Suppressor macrophage treated with lipopolysaccharide for 4 hours (primary cell): ENCODE measurements at places on chromosomes 3 and 15.

DNA sequence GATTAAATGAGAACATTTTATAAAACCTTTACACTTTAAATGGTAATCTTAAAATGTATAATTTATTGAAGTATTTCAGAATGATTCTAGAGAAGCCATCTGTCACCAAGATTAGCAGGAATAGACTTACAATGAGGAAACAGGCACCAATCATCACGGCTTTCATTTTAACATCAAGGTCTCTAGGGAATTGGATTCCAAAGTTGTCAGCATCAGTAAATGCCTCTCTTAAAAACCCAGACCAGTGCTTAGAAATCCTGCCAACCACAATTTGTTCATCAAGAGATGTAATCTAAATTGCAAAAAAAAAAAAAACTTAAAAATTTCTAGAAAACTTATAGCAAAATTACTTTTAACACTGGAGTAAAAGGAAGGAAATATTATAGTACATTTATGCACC lies 20.3 kb downstream of the PLSCR2 start:
- no peak for DNase-seq

GRCh38 chr15:92159481-92159880 lies 234.2 kb upstream of the ST8SIA2 start:
- no peak for DNase-seq

DNA sequence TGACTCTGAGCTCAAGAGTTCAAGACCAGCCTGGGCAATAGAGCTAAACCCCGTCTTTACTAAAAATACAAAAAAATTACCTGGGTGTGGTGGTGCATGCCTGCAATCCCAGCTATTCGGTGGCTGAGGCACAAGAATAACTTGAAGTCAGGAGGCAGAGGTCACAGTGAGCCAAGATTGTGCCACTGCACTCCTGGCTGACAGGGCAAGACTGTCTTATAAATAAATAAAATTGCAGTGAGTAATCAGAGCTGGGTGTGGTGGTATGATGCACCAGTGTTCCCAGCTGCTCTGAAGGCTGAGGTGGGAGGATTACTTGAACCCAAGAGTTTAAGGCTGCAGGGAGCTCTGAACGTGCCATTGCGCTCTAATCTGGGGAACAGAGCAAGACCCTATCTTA lies 55.9 kb upstream of the GCNT3 start:
- no peak for DNase-seq

DNA sequence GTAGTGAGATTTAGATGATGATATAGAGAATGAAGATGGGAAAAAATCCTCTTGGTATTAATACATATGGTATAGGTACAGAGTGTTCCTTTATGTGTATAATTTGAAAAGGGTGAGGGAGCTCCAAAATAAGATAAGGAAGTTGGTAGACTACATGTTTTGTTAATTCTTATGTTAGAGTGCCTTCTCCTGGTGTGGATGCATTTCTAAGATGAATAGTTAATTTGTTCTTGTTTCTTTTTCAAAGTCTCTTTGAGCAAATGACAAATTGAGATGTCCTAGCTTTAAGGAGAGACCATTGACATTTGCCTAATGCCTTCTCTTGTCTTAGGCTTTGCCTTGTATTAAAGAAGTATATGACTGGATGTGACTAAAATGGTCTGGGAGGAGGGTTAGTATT lies 34.1 kb downstream of the AKAP13 start:
- peak; percentile 47 for DNase-seq

GRCh38 chr3:142735462-142735861 lies 11.6 kb downstream of the TRPC1 start:
- DNase-seq, result no peak

- DNase-seq, result no peak
These were observed 80.7 kb downstream of the DIPK2A start for GRCh38 chr3:144052275-144052674.

DNA sequence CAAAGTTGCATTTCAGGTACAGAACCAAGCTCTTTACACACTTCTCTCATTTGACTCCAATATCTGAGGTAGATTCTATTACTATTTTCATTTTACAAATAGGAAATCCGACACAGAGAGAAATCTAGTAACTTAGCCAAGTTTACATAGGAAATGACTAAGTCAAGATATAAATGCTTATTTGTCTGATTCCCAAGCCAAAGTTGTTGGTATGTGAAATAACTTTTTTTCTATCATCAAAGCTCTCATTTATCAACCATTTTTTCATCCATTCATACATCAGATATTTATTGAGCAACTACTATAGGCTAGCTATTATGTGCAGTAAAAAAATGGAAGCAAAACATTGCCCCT lies 89.2 kb upstream of the MITF start:
- no peak for DNase-seq

- no peak for DNase-seq
These were observed 18.4 kb downstream of the ZDHHC23 start for GRCh38 chr3:113966172-113966571.

DNA sequence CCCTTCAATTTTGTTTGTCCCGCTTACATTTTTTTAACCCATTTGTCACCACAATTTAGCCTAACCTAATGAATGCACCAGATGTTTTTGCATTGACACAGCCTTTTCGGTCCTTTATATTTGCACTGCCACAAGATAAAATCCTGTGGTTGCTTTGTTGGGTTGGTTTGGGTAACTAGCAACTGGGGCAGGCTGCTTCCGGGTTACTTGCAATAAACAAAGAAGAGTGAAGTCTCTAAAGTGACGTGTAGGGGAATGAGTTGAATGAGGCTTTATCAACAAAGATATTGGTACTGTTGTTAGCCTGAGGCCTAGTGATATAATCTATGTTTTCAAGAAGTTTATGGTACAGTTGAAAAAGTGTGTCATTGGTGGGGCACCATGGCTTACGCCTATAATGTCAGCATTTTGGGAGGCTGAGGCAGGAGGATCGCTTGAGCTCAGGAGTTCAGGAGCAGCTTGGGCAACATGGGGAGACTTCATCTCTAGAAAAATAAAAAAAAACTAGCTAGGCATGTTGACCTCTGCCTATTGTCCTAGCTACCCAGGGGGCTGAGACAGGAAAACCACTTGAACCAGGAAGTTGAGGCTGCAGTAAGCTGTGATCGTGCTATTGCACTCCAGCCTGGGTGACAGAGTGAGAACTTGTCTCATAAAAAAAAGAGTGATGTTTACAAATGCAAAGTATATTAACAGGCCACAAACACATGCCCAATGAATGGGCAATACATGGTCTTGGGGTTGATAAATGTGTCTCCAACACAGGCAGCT lies 121.8 kb downstream of the OXSM start:
- DNase-seq, result no peak

GRCh38 chr3:50708620-50709019 lies 33.9 kb downstream of the DOCK3 start:
- DNase-seq, result no peak

DNA sequence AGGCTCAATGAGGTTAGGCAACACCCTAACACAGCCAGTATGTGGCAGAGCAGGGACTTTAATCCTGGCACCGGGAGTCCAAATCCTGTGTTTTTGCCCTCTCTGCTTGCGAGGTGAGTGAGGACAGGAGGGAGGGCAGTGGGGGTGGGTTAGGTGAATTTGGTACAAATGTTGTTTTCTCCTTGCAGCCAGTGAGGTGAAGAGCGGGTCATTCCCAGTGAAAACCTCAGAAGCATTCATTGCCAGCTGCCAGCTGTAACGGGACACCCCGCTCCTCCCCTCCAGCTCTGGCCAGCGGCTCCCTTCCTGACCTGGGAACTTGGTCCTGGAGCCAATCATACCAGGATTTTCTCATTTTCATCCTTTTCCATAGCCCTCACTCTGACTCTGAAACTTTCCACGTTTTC lies 45.7 kb upstream of the RAB6B start:
- DNase-seq, result no peak

DNA sequence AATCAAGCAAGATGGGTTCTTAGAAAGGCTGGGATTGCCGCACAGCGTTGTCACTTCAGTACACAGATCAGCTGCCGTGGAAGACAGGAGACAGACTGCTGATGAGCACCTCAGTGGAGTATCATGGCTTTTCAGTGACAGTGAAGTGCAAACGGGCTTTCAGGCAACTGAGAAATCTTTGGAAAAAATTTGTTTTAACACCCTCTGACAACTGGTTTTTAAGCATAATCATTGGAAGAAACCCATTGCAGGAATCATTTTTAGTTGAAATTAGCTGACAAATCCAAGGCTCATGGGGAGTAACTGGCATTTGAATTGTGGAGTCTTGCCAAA lies 418.8 kb downstream of the OTOL1 start:
- DNase-seq, result no peak

DNA sequence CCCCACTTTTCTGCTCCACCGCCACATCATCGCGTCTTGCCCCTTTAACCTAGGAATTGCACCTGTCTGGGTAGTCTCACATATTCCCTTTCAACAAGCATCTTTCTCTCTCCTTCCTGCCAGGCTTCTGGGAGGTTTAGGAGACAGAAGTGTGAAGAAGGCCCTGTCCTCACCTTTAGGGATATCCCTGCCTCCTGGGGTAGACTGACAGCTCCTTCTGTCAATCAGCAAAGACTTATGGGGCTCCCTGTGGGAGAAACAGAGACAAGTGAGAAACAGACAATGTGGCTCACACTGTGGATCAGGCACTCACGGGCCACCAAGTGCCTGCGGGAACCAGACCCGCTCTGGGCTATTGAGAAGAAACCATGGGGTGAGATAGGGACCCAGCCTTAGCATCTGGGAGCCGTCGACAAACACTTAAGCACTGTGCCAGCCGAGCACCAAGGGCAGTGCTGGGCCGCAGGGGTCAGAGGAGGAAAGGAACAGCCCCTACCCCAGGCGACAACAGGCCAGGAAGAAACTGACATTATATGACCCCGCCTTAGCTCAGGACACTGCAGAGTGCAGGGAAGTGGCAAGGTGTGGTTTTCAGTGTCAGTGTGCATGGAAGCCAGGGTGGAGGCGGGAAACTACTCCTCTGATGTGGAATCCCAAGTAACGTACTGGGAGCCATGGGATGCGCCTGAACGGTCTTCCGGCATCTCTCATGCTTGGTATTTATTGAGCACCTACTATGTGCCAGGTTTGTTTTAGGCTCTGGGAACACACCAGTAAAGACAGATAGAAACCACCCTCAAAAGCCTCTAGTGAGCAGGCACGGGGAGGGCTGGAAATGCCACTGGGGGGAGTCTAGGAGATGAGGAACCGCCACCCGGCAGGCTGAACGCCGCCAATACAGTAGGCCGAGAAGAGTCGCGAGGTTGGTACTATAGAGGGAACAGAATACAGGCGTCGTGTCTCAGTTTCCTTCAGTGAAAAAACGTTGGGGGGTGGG lies 1.8 kb downstream of the EFCC1 start:
- no peak for DNase-seq

GRCh38 chr15:71707230-71708050 lies 102.9 kb upstream of the NR2E3 start:
- no peak for DNase-seq

DNA sequence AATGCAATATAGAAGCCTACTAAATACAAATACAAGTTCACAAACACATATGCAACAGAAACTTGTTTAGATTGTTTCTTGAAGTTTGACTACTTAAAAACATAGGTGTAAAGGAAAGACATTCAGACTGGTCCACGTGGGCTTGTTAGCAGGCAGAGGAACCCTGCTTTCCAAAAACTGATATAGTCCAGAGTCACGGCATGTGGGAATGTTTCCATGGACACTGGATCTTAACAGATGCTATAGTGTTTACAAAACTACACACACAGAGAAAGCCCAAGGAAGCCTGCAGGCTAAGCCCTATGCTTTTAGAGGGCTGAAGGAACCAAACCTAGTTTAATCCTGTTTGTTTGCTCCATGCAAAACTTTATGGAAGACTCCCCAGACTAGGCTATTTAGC lies 45.2 kb upstream of the LRRC58 start:
- no peak for DNase-seq

DNA sequence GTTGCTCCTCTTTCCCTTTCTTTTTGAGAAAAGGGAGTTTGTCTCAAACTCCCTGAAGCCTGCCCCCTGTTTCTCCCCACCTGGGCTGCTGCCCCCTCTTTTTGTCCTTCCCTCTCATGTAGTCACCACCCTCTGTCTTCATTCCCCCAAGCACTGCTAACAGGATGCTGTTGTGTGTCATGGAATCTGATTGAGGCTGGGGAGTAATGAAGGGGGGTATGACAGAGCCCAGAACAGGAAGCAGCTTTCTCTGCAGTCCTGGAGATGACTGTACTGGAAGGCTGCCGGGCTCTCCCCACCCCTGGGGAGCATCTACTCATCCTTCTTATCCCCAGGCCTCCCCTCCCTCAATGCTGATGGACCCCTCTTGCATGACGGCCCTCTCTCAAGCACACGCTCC lies 181.6 kb downstream of the ABHD5 start:
- DNase-seq, result peak; percentile 6

DNA sequence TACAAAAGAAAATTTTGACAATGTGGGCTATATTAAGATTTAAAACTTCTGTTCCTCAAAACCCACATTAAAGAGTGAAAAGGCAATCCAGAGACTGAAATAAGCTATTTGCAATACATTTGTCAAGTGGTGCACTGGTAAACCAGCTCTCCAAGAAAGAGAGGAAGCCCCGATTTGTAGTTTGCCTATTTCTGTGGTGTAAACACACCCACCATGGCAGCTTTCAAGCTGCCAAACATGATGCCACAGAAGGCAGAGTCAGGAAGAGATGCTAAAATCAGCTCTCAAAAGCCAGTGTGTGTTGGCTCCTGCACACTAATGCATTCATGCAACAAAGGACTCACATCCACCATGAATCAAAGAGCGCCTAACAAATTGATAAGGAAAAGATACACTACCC lies 17.5 kb downstream of the RFTN1 start:
- DNase-seq, result no peak

- DNase-seq, result no peak
These were observed 115.6 kb downstream of the ADAMTSL3 start for GRCh38 chr15:83769411-83769999.

- DNase-seq, result no peak
These were observed 20.1 kb downstream of the OSBPL10 start for GRCh38 chr3:31960793-31961431.

DNA sequence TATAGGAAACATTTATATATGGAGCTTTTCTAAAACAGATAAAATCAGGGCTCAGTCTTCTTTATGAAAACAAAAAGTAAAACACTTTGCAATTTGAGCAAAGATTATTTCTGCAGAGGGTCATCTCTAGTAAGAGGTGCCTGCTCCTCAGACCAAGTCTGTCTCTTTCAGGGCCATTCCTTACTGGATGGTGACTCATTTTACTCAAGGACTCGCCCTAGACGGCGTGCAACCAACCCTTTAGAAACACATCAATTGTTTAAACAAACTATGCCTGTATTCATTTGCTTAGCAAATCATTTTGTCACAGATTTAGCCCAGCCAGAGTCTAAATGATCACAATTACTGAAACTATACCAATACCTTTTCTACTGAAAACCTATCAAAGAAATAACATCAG lies 242.8 kb upstream of the ICE2 start:
- DNase-seq, result no peak

- no peak for DNase-seq
These were observed 630.9 kb upstream of the AGTR1 start for GRCh38 chr3:148066802-148067201.

DNA sequence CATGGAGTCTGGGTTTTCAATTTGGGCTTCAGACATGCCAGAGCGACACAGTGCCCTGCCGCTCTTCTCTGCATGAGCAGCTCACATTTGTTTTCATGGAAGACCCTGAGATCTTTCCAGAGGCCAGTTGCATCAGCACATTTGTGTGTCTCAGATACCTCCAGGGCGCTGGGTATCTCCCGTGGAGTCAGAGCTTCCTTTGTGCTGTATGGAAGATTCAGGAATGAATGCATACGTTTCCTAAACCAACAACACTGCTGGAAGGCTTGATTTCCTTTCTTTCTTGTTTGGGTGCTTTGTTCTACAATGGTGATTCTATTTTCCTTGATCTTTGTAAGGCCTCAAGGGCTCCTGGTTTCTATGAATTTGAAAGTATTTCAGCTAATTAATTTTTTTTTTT lies 106.5 kb downstream of the CACNA2D3 start:
- no peak for DNase-seq
